ENCODE measurements at places on chromosomes 6 and 20.

GRCh38 chr20:51199920-51200319 lies 177.0 kb upstream of the KCNG1 start:
- no peak for DNase-seq

DNA sequence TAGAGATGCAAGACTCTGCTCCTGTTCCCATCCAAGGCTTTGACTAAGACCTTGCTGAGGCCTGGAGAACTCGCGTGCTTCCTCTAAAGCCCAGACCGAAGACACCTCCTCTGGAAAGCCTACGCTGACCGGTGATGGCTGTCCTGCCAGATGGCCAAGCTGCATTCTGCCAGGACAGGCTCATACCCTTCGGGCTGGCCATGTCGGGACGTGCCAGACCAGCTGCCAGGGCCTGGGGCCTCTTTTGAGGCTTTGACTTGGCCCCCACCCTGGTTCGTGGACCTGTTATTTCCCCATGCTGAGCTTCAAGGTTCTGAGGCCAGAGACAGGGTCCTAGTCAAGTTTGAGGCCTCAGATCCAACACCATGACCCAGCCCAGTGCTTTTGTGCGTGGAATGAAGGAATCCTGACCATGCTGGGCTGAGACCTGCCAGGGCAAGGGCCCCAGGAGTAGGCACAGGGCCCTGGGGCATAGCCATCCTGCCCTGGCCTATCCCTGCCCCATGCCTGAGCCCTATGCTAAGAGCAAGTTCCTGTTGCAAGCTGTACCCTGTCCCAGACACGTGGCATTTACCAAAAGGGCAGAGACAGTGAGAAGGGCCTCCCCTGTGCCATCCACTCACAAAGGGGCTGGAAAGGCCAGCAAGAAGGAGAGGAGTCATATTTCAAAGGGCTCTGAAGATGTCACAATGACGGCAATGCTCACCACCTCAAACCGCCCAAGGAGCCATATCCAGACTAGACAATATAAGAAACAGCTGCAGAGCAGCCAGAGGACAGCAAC lies 42.8 kb downstream of the MRPL14 start:
- DNase-seq = no peak

DNA sequence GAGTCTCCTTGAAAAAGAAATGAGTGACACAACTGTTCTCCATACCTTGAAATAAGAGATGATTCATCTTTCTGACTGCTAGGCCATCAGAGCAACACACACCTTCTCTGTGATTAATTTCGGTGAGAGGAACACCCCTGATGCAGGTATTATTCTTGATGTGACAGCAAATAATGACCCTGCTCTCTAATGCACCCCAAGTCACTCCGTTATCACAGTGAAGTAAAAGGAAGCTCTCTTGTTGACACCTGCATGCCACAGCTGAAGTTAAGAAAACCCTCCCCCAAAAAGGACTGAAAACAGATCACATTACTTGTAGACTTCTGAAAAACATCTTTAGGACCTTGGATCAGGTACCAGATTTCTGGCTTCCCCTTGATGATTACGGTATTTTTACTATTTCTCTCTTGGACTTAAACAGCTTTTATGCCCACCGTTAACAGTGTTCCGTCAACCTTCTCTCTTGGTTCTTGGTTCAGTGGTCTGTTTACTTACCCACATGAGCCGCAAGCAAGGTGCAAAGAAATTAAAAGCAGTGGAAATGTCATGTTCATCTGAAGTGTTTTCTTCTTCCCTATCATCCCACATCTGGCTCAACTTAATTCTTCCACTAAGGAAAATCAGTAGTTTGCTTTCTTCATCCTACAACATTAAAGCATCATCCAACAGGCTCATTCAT lies 249.7 kb downstream of the GMPR start:
- DNase-seq = no peak

- DNase-seq = no peak
These were observed 6.4 kb downstream of the CFB start for GRCh38 chr6:31952140-31952805.

GRCh38 chr6:73041051-73041450 lies 184.2 kb downstream of the KHDC1L start:
- no peak for DNase-seq

- no peak for DNase-seq
These were observed 74.5 kb upstream of the ADGRF1 start for GRCh38 chr6:47116606-47117005.

GRCh38 chr6:113640051-113640450 lies 217.1 kb upstream of the MARCKS start:
- no peak for DNase-seq

DNA sequence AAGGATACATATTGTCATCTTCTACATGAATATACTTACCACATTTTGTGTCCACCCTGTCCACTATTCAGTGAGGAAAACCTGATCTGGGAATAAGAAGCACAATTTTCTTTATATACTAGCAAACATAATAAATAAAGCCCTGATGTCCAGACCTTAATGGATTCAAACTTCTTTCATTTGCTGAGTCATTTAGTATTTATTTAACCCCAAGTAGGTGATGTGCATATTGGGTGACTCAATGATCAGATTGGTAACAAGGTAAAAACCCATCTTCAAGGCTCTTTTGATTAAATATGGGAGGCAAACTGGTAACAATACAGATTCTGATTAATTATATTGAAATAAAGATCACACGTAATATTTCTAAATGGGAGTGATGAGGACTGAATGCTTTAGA lies 1159.8 kb upstream of the EYS start:
- DNase-seq = no peak

GRCh38 chr6:110440026-110440425 lies 24.7 kb upstream of the DDO start:
- DNase-seq = no peak

DNA sequence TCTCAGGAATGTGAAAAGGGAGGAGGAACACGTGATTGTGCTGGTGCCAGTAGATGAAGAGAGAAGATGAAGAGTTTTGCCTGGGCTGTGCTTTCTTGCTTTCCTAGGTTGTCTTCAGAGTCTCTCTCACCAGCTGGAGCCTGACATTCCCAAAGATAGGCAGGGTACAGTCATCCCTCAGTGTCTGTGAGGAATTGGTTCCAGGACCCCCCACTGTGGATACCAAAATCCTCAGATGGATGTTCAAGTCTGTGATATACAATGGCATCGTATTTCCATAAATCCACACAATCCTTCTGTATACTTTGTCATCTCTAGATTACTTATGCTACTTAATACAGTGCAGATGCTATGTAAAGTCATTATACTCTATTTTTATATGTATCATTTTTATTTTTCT lies 113.5 kb downstream of the SAMD5 start:
- no peak for DNase-seq

- no peak for DNase-seq
These were observed 272.7 kb upstream of the PLCB4 start for GRCh38 chr20:8796088-8796660.

GRCh38 chr6:52595796-52596130 lies 18.9 kb upstream of the TRAM2 start:
- no peak for DNase-seq

Data from ascending aorta (tissue), 2 donors.